ENCODE measurements at places on chromosomes 3 and 15.

GRCh38 chr15:42354824-42355223, 4.5 kb upstream of the CAPN3 start:
- DNase-seq: no peak

- DNase-seq: no peak
Measured at GRCh38 chr3:63642488-63642887, 10.0 kb upstream of the SNTN start.

GRCh38 chr3:5079761-5080160, 42.3 kb upstream of the ARL8B start:
- DNase-seq: no peak

GRCh38 chr3:123058505-123058904, 8.3 kb upstream of the PDIA5 start:
- DNase-seq: no peak

GRCh38 chr15:78177447-78177873, 28.3 kb downstream of the IDH3A start:
- no peak for DNase-seq

DNA sequence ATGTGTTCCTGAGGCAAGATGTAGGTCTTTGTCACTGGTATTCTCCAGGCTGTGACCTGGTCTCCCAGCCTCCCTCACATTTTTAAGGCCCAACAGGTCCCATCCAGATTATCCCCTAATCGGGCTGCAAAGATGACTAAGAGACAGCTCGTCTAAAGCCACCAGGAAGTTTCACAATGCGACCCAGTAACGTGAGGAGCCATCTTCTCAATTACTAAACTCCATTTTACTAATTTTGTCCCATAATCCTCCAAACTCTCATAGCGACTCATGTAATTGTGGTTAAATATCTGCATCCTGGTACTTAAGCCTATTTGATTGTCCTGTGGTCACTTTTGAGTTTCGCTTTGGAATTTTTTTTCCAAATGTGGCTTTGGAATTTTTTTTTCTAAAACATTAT, 8.7 kb upstream of the PLA2G4F start:
- no peak for DNase-seq

- no peak for DNase-seq
Measured at GRCh38 chr15:99430881-99431401, 134.8 kb upstream of the MEF2A start.

- DNase-seq: no peak
Measured at GRCh38 chr3:137174514-137174913, 216.7 kb downstream of the IL20RB start.

DNA sequence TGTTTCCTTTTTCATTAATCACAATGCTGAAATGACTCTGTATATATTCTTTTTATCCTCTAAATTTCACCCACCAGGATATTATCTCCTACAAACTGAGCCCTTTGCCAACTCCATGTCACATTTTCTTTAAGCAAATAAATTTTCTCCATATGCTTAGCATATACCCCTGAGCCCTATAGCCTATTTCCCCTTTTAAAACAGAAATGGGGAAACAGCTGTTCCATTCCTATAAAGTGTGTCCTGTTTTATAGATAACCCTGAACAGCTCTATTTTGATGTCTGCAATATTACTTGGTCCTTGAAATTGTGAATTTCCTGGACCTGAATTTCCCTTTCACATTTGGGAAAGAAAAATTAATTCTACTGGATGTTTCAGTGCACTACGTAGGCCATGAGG, 15.6 kb upstream of the FILIP1L start:
- DNase-seq: no peak

GRCh38 chr15:90799639-90800170, 68.7 kb upstream of the FURIN start:
- DNase-seq: no peak

GRCh38 chr3:4904811-4905695, 74.2 kb upstream of the BHLHE40 start:
- DNase-seq: no peak

- DNase-seq: no peak
Measured at GRCh38 chr3:57855281-57855680, 99.2 kb downstream of the SLMAP start.

GRCh38 chr3:167996514-167996913, 99.2 kb downstream of the GOLIM4 start:
- no peak for DNase-seq

GRCh38 chr3:21750831-21751391, at the start of gene ZNF385D:
ZNF385D (minus strand) TSS chr3:21751210; CDS start chr3:21750916, 294 bp downstream.
- no peak for DNase-seq
